Esophagus squamous epithelium (tissue), 5 donors: ENCODE measurements at places on chromosomes 4 and X.

GRCh38 chrX:18426004-18426320, 554 bp downstream of the CDKL5 start:
- no peak for DNase-seq

GRCh38 chrX:34810916-34811315, 131.7 kb upstream of the FAM47B start:
- DNase-seq = no peak

DNA sequence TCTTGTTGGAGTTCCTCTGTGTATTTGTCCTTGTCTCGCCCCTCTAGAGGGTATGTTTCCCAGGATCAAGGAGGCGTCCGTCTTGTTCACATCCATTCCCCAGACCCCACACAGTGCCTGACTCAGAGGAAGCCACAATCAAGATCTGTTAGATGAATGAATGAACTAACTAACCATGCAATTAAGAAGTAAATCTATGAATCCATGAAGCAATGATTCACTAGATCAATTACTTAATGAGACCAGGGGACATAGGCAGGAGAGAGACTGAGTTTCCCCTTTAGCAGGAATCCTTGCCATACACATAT, 11.9 kb downstream of the BLOC1S4 start:
- DNase-seq = no peak

GRCh38 chr4:114180481-114180880, 201.0 kb upstream of the ARSJ start:
- DNase-seq = no peak

DNA sequence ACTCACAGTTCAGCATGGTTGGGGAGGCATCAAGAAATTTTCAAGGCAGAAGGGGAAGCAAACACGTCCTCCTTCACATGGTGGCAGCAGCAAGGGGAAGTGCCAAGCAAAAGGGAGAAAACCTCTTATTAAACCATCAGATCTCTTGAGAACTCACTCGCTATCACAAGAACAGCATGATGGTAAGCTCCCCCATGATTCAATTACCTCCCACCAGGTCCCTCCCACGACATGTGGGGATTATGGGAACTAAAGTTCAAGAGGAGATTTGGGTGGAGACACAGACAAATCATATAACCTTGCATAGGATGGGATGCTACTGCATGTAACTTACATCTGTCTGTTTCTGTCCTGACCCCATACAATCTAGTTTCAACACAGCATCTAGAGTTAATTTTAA, 511.8 kb upstream of the ARX start:
- no peak for DNase-seq

- no peak for DNase-seq
Observed at GRCh38 chr4:186606591-186606992, 51.2 kb upstream of the MTNR1A start.

- no peak for DNase-seq
Observed at GRCh38 chrX:31436424-31436823, 364.6 kb upstream of the FTHL17 start.

GRCh38 chr4:39044956-39045826, 13.0 kb upstream of the TMEM156 start:
- DNase-seq = no peak

DNA sequence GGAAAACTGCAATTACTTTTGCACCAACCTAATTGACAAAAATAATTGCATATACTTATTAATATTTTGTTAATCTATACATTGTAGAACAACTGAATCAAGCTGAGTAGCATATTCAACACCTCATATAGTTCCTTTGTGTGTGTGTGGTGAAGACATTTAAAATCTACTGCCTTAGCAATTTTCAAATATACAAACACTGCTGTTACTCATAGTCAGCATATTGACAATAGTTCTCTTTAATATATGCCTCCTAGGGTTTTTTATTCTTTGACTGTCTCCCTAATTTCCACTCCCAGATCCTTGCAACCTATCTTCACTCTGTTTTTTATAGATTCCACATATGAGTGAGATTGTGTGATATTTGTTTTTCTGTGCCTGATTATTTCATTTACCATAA, 426.8 kb downstream of the PPARGC1A start:
- no peak for DNase-seq

GRCh38 chrX:15128861-15129260, 141.0 kb downstream of the ASB9 start:
- no peak for DNase-seq

DNA sequence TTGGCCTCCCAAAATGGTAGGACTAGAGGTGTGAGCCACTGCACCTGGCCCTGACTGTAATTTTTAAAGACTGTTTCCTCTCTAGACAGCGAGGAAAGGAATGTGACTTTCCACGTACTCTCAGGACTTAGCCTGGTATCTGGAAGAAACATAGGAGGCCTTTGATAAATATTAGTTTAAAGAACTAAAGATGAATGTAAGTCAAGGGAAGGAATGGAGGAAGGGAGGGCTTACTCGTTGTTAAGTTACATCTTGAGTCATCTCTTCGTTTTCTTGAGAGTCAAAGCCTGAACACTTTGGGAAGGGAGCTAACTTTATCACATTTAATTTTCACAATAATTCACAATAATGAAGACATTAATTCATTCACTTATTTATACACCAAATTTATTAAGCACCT, 7.2 kb upstream of the LNX1 start:
- DNase-seq = no peak

DNA sequence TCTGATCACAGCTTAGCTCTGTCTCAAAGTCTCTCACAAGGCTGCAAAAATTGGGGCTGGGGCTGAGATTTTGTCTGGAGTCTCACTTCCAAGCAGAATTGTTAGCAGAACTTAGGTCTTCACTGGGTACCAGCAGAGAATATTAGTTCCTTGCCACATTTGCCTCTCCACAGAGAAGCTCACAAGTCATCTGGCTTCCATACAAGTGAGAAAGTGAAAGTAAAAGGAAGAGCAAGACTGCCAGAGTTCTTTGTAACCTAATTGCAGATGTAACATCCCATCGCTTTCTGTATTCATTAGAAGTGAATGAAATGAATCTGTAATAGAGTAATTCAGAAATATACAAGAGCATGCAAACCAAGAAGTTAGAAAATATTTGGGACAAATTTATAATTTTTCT, 624.1 kb upstream of the GNPDA2 start:
- DNase-seq = no peak

- no peak for DNase-seq
Observed at GRCh38 chr4:82357640-82358039, 16.2 kb downstream of the HNRNPD start.

- DNase-seq = no peak
Observed at GRCh38 chr4:140982613-140983340, 150.5 kb downstream of the RNF150 start.

DNA sequence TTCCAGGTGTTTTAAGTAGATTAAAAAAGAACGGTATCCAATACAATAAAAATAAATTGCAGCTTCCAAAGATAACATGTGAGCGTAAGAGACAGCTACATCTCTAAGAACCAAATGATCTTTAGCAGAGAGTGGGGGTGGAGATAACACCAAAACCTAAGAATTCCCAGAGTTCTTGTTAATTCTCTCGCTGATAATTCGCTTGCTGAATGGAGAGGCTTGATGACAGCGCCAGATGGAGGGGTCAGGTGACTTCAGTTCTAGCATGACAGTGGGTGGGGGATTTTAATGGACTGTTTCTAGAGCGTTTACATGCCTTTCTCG, 2.3 kb downstream of the CLCN4 start:
- DNase-seq = no peak

GRCh38 chr4:106114270-106114669, 201.7 kb downstream of the TBCK start:
- DNase-seq = no peak

GRCh38 chrX:19863212-19863856, 24.1 kb downstream of the SH3KBP1 start:
- no peak for DNase-seq

DNA sequence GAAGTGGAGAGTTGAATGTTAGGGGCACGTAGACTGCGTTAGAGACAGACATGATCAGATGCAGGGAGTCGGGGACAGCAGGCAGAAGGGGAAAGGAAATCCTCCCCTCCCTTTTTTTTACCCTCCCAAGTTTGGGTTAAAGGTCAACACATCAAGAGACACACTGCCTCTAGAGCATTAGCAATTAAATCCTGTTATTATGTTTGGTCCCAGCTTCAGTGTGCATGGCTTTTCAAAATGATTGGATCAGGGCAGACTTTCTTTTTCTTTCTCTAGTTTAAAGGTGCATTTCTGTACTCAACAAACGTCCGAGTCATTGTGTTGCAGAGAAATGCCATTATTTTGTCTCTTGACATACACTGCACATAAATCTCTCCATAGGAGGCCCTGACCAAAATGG, 63.9 kb downstream of the USP26 start:
- no peak for DNase-seq

DNA sequence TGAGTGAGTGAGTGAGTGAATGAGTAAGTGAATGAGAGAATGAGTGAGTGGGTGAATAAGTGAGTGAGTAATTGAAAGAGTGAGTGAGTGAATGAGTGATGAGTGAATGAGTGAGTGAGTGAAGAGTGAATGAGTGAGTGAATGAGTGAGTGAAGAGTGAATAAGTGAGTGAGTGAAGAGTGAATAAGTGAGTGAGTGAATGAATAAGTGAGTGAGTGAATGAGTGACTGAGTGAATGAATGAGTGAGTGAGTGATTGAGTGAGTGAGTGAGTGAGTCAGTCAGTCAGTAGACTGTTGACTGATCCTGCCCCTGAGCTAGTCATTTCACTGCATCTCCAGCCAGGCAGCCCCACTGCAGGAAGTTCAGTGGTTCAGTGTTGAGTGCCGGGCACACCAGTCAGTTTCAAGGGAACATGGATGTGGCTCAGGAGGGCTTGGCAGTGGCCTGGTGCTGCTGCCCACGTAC, 228.4 kb upstream of the PSAPL1 start:
- no peak for DNase-seq
